ENCODE measurements at places on chromosomes 3 and 15.
A peak's percentile ranks its signal among the peaks of the same experiment; 100 is the strongest.

- no peak for DNase-seq
Observed at GRCh38 chr3:187066228-187066995, 72.9 kb downstream of the RPL39L start.

GRCh38 chr3:51734572-51734907 lies 27.7 kb downstream of the GRM2 start:
- DNase-seq, result no peak

DNA sequence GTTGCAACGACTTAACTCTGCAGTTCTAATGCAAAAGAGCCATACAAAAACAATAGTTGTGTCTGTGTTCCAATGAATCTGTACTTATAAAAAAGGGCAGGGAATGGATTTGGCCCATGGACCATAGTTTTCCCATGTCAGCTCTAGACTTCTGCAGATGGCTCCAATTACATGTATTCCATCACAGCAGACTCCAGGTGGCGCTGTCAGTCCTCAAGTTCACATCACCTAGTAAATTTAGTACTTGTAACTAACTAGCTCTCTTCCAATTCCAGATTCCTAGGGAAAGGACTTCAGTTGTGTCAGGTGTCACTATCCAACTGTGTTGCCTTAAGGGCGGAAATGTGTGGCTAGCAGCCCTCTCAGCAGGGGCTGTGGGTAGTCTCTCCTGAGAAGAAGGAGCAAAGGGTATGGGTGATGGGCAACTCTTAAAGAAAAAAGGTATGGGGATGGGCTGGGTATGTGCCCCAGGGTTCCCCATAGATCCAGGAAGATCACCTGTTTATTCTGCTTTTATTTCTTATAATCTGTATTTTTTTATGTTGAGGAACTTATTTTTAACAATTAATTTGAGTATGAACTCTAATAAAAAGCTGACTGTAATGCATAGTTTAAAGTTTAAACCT lies 36.2 kb downstream of the BBS4 start:
- no peak for DNase-seq

DNA sequence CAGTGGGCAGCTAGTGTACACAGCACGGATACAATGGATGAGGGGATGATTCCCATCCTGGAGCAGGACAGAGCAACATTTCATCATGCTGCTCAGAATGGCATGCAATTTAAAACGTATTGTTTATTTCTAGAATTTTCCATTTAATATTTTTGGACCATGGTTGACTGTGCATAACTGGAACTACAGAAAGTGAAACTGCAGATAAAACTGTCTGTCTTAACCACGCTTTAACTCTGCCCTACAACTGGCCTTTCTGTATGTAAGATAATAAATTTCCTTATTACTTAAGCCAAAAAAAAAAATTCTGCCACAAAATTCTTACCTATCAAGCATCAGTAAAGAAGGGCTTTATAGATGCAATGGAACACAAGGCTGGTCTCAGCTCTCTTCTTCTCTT lies 33.4 kb downstream of the AP3S2 start:
- no peak for DNase-seq

- no peak for DNase-seq
Observed at GRCh38 chr15:64233299-64233698, 70.5 kb upstream of the PPIB start.

GRCh38 chr3:73137736-73138403 lies 76.4 kb downstream of the EBLN2 start:
- no peak for DNase-seq

DNA sequence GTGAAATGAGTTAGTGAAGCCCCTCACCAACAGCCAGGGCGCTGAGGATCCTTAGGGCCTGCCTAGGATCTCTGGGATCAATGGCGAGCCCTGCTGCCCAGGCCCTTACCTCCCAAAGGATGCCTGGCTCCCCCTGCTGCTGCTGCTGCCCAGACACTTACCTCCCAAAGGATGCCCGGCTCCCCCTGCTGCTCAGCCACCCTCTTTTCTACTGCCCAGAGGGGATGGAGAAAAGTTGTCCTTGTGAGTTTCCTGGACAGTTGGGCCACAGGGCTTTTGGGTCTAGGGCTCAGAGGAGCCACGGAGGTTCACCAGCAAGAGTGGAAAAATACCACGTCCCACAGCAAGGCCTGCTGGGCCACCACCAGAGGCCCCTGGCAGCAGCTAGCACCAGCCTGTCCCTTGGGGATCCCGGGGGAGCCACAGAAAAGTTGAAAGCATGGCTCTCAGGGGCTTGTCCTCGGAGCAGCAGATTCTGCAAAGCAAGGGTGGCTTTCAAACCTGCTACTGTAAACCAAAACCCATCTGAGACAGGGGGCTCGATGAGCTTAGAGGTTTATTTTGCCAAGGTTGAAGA lies 59.4 kb downstream of the SLC6A6 start:
- DNase-seq, result peak; percentile 34

- no peak for DNase-seq
Observed at GRCh38 chr15:25241241-25241801, 197.5 kb downstream of the UBE3A start.

DNA sequence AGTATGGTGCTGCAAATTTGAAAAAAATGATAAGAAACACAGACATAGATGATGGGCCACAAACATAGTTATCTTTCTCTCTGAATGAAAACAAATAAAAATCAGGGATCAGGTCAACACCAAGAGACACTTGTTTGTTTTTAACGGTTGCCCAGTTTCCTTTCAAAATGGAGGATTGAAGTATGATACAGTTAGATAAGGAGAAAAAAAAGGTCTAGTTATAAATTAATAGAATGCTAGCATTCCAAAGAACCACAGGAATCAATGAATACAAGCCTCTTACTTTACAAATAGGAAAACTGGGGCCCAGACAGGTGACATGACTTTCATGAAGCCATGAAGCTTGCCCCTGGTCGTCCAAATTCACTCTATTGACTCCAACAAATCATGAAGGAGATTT lies 305.1 kb downstream of the ZNF621 start:
- no peak for DNase-seq

- DNase-seq, result no peak
Observed at GRCh38 chr15:74211656-74212055, 9.1 kb upstream of the STRA6 start.

DNA sequence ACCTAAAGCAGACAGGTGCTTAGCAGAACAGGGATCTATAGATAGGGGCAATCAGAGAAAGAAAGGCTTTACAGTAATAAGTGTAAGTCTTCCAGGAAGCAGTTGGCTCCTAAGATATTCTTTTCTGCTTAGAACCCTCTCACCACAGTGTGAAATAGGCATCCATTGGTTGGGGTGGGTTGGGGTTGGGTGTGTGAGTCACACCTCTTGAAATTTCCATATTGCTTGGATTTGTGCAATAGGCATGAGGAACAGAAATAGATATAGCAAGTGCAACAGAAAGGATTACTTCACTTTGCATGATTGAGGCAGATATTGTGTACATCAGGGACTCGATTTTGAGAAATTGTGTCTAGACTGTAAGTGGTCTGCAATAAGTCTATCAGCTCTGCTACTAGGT lies 200.1 kb upstream of the GAP43 start:
- no peak for DNase-seq

- no peak for DNase-seq
Observed at GRCh38 chr3:2568929-2569328, 470.3 kb downstream of the CNTN4 start.

DNA sequence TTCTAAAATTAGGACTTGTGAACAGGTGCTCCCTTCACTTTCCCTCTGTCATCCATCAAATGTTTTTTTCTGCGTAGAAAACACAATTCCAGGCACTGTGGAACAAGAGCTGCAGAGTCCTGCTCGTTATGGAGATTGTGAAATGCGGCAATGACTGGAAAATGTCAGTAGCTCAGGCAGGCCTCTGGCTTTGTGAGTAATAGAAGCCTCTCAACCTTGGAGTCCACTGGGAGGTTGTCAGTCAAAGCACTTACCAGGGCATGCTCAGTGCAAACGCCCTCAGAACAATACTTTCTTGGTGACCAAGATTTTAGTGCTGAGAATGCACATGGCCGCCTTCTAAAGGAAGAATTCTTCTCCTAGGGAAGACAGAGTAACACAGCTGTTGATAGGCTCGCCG lies 26.7 kb upstream of the MED12L start:
- no peak for DNase-seq

DNA sequence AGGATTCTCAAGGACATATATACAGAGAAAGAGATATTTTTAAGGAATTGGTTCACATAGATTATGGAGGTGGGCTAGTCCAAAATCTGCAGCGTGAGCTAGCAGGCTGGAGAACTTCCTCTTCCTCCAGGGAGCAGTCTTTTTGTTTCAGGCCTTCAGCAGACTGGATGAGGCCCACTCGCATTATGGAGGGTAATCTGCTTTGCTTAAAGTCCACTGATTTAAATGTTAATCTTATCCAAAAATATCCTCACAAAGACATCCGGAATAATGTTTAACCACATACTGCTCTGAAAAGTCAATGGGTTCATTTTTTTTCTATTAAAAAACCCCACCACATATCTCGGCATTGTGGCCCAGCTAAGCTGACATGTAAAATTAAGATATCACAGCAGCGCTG lies 22.2 kb upstream of the NRROS start:
- no peak for DNase-seq

DNA sequence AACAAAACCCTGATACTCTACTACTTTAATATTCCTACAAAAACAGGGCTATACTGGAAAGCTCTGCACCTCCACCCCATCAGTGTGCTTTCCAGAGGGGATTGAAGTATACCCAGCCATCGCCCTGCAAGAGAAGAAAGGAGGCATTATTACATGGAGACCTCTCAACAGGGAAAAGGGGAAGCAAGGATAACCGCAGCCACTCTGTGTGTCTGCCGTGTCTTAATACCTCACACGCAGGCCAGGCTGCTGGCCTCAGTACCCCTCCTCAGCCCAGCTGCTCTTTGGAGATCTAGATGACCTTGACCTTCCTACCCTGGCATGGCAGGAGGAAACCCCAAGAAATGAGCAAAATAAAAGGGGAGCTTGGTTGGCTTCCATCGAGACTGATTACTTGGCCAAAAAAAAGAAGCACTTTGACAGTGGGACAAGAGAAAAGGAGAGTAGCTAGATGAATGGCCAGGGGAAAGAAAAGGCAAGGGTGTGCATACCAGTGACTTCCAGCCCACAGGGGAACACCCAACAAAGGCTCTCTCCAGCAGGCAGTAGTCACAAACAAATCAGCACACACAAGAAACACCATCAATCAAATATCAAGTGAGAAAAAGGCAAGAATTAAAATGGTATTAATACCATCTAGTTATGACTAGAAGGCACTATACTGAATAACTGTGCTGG lies 129.4 kb downstream of the STT3B start:
- DNase-seq, result no peak

- DNase-seq, result no peak
Observed at GRCh38 chr15:58331560-58331912, 100.3 kb upstream of the LIPC start.

DNA sequence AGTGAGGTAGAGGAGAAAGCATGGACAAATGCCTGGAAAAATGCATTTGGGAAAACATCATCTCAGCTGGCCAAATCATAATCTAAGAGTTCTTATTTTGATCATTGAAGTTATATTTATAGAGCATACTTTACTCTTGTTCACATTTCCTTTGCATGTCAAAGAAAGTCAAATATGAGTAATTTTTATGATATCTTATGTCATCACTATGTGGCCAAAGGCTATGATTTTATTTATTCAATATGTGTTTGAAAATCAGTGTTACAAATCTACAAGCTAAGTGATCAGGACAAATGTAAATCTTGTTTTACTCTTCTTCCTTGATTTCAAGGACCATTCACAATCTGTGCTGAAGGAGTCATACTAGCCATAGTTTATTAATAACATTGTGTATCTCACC lies 237.2 kb upstream of the DPH6 start:
- DNase-seq, result no peak

- no peak for DNase-seq
Observed at GRCh38 chr15:91338766-91339165, 238.7 kb downstream of the SV2B start.

DNA sequence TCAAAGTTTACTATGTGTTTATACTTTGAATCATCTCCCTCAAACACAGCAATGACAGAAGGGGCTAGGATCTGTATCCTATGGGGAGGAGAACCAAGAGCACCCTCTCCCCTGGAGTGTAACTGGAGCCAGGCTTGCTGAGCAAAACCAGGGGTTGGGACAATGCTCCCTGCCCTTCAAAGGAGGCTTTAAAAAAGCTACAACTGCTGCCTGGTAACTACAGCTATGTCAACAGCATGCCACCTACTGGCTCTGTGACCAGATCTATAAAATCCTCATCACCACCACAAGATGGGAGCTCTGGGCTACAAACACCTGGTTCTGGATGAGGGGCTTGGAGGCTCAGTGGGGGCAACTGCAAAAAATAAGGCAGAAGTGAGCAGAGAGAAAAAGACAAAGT lies 61.9 kb downstream of the ANO10 start:
- DNase-seq, result no peak

DNA sequence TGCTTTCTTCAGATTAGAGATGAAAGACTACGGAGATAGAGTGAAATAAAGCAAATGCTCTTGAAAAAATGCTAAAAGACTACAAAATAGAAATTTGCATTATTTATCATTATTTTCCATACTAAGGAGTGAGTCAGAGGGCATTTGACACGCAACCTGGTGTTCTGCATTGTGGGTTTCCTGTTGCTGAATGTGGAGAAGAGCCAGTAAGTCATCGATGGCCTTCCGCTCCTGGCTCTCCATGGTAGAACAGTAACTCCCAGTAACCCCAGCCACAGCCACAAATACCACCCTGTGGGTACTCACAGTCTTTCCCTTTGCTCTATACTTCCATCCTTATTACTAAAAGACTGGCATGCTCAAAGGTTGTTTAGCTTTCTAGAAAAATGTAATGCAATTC lies 61.5 kb downstream of the CGGBP1 start:
- DNase-seq, result no peak

- no peak for DNase-seq
Observed at GRCh38 chr3:42036483-42036823, 54.7 kb upstream of the TRAK1 start.

DNA sequence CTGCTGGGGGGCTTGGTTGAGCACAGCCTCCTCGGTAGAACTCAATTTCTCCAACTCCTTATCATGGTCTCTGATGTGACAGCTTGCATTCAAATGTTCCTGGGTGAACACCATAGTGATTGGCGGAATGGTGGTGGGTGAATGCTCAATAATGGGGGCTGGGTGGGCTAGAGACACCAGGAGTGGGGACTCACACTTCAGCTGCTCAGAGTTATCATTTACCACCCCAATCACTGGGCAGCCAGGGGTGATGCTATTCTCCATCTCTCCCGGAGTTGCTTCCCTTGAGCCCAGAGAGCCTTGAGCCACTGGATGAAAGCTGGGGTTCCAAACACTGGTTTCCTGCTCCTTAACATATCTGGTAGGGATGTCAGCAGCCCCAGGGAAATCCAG lies 88.7 kb downstream of the DHX30 start:
- DNase-seq, result no peak

DNA sequence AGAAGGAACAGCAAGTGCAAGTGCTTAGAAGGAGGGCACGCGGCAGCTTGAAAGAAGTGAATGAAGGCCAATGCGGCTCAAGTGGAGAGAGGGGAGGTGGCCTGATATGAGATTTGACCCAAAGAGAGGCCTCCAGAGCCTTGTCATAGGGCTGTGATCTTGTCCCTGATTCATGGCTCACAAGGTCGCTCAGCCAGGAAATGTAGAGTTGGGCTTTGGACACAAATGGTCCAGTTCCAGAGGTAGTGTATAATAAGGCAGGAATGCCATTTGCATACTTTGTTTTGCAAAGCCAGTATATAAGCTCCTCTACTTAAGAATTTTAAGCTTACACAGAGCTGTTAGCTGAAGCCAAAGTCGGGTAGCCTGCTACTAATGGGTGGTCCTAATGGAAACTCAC lies 33.7 kb downstream of the HGD start:
- no peak for DNase-seq
